ENCODE measurements at places on chromosomes 5 and 9.
A peak's percentile ranks its signal among the peaks of the same experiment; 100 is the strongest.

- H3K27me3 ChIP-seq: no peaks in the 10 kb centered on the region
- no peak overlapping the region for H3K4me3 ChIP-seq
- H3K36me3 ChIP-seq: no peaks in the 10 kb centered on the region
- H3K27ac ChIP-seq: no peak overlapping the region
- no peak for DNase-seq
Measured at GRCh38 chr5:96761618-96762017, 46.1 kb downstream of the ERAP1 start.

GRCh38 chr9:135523521-135524129 lies 2.4 kb downstream of the LCN1 start:
- no peak overlapping the region for H3K27ac ChIP-seq
- no peaks in the 10 kb centered on the region for H3K36me3 ChIP-seq
- no peaks in the 10 kb centered on the region for H3K27me3 ChIP-seq
- H3K4me3 ChIP-seq: no peak overlapping the region

DNA sequence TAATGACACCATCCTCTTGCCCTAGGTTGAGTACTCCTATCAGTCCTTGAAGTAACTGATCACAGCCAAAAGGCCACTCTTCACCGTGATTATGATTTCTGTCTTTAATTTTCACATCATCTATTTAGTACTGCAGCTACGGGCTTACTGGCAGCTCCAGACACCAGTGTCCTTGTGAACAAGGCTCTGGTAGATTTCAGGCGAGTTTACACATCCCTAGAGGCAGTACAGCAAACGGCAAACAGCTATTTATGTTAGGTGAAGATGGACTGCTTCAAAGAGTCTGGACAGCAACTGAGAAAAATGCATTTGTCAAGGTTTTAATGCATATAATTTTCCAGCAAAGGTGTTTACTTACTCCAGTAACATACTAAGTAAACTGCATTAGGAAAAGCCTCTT lies 396.9 kb downstream of the KDM4C start:
- H3K27me3 ChIP-seq: no peaks in the 10 kb centered on the region
- H3K4me1 ChIP-seq: no peaks in the 10 kb centered on the region
- H3K36me3 ChIP-seq: no peaks in the 10 kb centered on the region
- no peak overlapping the region for H3K27ac ChIP-seq
- no peak overlapping the region for H3K4me3 ChIP-seq

- H3K27ac ChIP-seq: no peak overlapping the region
- no peak for DNase-seq
- no peak overlapping the region for H3K4me3 ChIP-seq
- H3K4me1 ChIP-seq: no peaks in the 10 kb centered on the region
- no peaks in the 10 kb centered on the region for H3K27me3 ChIP-seq
Measured at GRCh38 chr5:142117579-142118151, 9.1 kb downstream of the NDFIP1 start.

DNA sequence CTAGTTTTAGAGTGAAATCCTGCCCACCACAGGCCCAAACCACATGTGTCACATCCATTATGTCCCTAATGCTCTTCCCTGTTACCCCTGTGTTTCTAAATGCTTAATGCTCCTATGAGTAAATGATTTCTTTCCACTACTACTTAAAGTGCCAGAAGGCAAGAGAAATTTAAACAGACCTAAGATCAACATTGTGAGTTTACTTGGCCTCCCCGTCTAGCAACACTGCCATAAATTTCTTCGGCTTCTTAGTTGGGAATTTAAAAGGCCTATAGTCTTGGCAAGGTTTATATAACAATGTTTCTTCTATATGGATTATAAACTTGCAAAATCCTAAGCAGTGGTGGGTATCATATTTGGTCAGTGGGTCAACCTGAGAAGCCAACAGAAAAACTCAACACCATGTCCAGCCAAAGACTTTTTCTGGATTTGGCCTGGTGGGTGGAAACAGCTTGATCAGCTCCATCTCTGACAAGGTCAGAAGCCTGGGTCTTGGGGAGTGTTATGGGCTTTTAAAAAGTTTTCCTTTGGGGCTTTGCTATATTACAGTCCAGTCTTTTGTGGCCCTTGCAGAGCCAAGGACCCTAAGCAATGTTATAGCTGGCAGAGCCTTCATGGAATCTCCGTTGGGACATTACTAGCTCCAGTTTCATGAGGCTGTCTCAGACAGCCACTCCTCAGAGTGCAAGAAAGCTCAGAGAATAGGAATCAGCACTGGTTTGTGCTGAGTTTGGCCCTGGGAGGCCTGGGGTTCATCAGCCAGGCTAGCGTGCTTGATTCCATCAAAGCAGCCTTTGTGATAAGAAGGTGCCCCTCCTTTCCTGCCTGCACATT lies 119.8 kb downstream of the PRDM6 start:
- H3K4me1 ChIP-seq: peaks cover 3% of the 10 kb centered on the region
- H3K4me3 ChIP-seq: no peak overlapping the region
- no peaks in the 10 kb centered on the region for H3K36me3 ChIP-seq
- no peaks in the 10 kb centered on the region for H3K27me3 ChIP-seq

GRCh38 chr9:104258296-104259011 lies 164.3 kb downstream of the SMC2 start:
- no peaks in the 10 kb centered on the region for H3K4me1 ChIP-seq
- no peaks in the 10 kb centered on the region for H3K27me3 ChIP-seq
- peak overlapping the region; percentile 29 for H3K4me3 ChIP-seq
- no peaks in the 10 kb centered on the region for H3K36me3 ChIP-seq
- peak; percentile 67 for DNase-seq

DNA sequence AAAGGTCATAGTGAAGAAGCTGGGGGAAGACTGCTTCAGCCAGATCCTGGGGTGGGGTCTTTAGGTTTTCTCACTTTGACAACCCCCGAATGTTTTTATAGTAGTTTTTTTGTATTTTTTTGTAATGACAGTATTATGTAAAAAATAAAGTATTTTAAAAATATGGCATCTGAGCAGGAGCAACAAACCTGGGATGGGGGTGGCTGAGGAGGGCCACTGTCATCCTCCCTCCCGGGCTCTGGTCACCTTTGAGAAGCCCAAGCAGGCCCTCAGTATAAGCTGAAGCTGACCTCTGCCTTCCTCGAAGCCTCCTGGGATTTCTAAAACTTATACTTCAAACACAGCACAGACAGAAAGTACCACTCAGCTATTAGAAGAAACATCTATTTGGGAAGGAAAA lies 8.7 kb downstream of the DNAJB5 start:
- H3K4me3 ChIP-seq: no peak overlapping the region
- peaks cover 51% of the 10 kb centered on the region for H3K4me1 ChIP-seq
- no peak overlapping the region for H3K27ac ChIP-seq
- H3K27me3 ChIP-seq: no peaks in the 10 kb centered on the region
- DNase-seq: no peak

- H3K27me3 ChIP-seq: no peaks in the 10 kb centered on the region
- H3K36me3 ChIP-seq: no peaks in the 10 kb centered on the region
- H3K27ac ChIP-seq: no peak overlapping the region
- no peak for DNase-seq
- H3K4me1 ChIP-seq: no peaks in the 10 kb centered on the region
- H3K4me3 ChIP-seq: no peak overlapping the region
Measured at GRCh38 chr5:7794823-7795222, 56.1 kb downstream of the CFAP90 start.

DNA sequence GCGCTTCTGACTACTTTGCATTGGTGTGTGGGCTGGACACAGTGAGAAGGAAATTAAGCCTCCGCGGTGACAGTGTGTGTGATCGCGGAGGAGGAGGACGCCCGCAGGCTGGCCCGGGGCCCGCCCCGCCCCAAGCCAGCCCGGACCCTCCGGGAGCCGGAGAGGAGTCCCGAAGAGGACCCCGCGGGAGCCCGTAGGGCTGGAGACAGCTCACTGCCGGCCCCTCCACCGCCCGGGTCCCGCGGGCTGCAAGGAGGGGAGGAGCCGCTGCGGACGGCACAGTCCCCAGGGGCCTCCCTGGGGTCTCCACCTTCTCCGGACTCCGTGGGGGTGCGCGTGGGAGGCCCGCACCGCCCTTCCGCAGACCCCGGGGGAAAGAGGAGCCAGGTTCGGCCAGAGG lies 146.4 kb upstream of the ERCC6L2 start:
- H3K4me3 ChIP-seq: no peak overlapping the region
- no peaks in the 10 kb centered on the region for H3K27me3 ChIP-seq
- no peaks in the 10 kb centered on the region for H3K4me1 ChIP-seq
- no peaks in the 10 kb centered on the region for H3K36me3 ChIP-seq
- DNase-seq: no peak

- no peak overlapping the region for H3K4me3 ChIP-seq
- H3K27ac ChIP-seq: no peak overlapping the region
- H3K4me1 ChIP-seq: no peaks in the 10 kb centered on the region
- DNase-seq: no peak
- peaks cover 77% of the 10 kb centered on the region for H3K36me3 ChIP-seq
- no peaks in the 10 kb centered on the region for H3K27me3 ChIP-seq
Measured at GRCh38 chr9:92036756-92037155, 78.5 kb downstream of the SPTLC1 start.

GRCh38 chr5:63164838-63165535 lies 586.4 kb downstream of the LRRC70 start:
- H3K27ac ChIP-seq: no peak overlapping the region
- DNase-seq: no peak
- no peaks in the 10 kb centered on the region for H3K36me3 ChIP-seq
- H3K27me3 ChIP-seq: no peaks in the 10 kb centered on the region
- H3K4me1 ChIP-seq: no peaks in the 10 kb centered on the region
- H3K4me3 ChIP-seq: no peak overlapping the region

DNA sequence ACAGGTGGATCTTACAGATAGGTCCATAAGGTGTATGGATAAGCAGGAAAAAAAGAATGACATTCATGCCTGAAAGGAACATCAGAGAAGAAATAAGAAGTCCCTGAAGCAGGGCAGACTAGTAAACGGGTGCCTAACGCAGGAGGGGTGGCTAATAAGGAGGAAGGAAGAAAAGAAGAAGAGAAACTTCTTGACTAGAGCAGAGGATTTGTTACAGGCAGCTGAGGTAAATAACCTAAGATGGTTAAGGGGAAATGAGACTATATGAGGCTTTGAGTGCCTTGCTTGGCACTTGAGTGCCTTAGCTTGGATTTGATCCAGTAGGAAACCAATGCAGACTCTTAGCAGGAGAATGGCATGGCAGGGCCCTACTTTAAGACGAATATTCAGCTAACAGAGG lies 313.5 kb upstream of the PDE4D start:
- no peak for DNase-seq
- no peaks in the 10 kb centered on the region for H3K36me3 ChIP-seq
- H3K27me3 ChIP-seq: no peaks in the 10 kb centered on the region
- H3K4me1 ChIP-seq: peaks cover 5% of the 10 kb centered on the region
- no peak overlapping the region for H3K4me3 ChIP-seq
- no peak overlapping the region for H3K27ac ChIP-seq

DNA sequence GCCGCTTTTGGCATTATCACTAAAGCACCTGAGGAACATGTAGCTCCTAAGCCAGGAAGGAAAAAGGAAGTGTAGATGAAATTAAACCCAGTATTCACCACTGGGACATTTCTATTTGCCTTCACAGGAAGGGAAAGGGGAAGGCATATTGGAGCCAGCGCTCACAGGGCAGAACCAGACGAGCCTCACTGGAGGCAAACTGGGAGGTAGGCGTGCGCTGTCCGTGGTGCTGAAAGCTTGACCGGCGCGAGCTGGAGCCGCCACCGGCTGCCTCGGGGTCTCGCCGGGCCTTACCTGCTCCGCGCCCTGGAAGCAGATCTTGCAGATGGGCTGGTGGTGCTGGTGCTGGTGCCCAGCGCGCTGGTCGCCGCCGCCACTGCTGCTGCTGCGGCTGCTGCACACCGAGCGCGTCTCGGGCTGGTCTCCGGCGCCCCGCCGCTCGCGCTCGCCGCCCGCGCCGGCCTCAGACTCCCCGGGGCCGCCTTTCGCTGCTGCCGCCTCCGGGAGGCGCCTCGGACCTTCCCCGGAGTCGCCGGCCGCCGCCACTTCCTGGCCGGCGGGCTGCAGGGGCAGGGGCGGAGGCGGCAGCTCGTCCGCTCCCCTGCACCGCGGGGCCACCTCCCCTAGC lies 732 bp downstream of the MARCHF11 start:
- no peaks in the 10 kb centered on the region for H3K4me1 ChIP-seq
- H3K27ac ChIP-seq: no peak overlapping the region
- H3K36me3 ChIP-seq: peaks cover 32% of the 10 kb centered on the region
- DNase-seq: peak; percentile 98
- peak overlapping the region; percentile 83 for H3K4me3 ChIP-seq

GRCh38 chr9:13719981-13720676 lies 440.6 kb upstream of the MPDZ start:
- no peak overlapping the region for H3K27ac ChIP-seq
- no peak for DNase-seq
- no peaks in the 10 kb centered on the region for H3K27me3 ChIP-seq
- H3K36me3 ChIP-seq: no peaks in the 10 kb centered on the region

- H3K4me1 ChIP-seq: peaks cover 3% of the 10 kb centered on the region
- no peak overlapping the region for H3K27ac ChIP-seq
- no peak overlapping the region for H3K4me3 ChIP-seq
- DNase-seq: peak; percentile 99
Measured at GRCh38 chr5:139774980-139775661, 20.5 kb upstream of the PSD2 start.

- H3K27ac ChIP-seq: no peak overlapping the region
- H3K36me3 ChIP-seq: no peaks in the 10 kb centered on the region
- H3K27me3 ChIP-seq: no peaks in the 10 kb centered on the region
- DNase-seq: peak; percentile 58
Measured at GRCh38 chr9:124054582-124055227, 43.1 kb downstream of the LHX2 start.

- no peak overlapping the region for H3K4me3 ChIP-seq
- H3K27me3 ChIP-seq: no peaks in the 10 kb centered on the region
- no peak for DNase-seq
- no peak overlapping the region for H3K27ac ChIP-seq
Measured at GRCh38 chr9:18910435-18910834, 122.6 kb downstream of the SAXO1 start.

DNA sequence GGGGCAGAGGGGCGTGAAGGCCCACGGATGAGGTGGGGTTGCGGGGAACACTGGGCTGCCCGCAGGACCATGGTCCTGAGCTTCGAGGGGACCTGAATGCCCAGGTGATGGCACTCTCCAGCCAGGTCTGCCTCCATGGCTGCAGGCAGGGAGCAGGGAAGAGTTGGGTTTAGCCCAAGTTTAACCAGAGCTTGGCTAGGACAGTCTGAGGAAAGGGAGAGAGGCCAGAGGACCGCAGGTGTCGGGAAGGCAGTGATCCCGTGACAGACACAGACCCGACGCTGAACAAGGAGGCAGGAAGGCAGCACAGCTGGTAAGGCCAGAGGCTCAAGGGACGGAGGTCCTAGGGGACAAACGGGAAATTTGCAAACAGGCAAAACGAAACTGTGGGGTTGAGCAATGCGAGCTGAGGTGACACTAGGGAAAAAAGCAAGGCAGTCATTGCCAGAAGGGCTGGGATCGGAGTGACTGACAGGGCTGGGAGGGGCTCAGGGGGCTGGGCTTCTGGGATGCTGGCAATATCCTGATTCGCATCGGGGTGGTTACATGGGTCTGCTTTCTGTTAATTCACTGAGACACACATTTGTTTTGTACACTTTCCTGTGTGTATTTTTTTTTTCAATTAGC lies 25.0 kb downstream of the ARPC5L start:
- H3K36me3 ChIP-seq: peaks cover 10% of the 10 kb centered on the region
- no peak for DNase-seq
- no peaks in the 10 kb centered on the region for H3K27me3 ChIP-seq
- no peak overlapping the region for H3K27ac ChIP-seq

- H3K27ac ChIP-seq: no peak overlapping the region
- H3K36me3 ChIP-seq: no peaks in the 10 kb centered on the region
- DNase-seq: peak; percentile 55
- no peaks in the 10 kb centered on the region for H3K27me3 ChIP-seq
Measured at GRCh38 chr9:2066312-2067273, 51.4 kb downstream of the SMARCA2 start.

All from endodermal cell (in vitro differentiated cells).